ENCODE measurements at places on chromosomes 6 and 20.
A peak's percentile ranks its signal among the peaks of the same experiment; 100 is the strongest.

DNA sequence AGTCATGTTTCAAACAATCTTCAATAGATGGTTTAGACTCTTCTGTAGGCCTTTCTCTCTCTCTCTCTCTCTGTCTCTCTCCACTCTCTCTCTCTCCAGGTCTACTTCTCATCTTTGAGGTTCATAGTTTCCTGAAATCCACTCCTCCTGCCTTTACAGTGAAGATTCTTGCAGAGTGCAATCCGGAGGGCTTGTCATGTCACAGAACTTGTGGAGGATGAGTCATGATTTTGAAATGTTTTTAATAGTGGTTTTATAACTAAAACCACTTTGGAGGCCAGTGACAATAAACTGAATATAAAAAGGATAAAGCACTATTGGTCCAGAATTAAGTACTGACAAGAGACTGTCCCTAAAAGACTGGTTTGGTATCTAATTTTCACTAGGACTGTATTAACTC, 156.3 kb downstream of the KIF6 start:
- DNase-seq = peak; percentile 45

- DNase-seq = no peak
These were observed 16.4 kb downstream of the RNF217 start for GRCh38 chr6:124978451-124979293.

DNA sequence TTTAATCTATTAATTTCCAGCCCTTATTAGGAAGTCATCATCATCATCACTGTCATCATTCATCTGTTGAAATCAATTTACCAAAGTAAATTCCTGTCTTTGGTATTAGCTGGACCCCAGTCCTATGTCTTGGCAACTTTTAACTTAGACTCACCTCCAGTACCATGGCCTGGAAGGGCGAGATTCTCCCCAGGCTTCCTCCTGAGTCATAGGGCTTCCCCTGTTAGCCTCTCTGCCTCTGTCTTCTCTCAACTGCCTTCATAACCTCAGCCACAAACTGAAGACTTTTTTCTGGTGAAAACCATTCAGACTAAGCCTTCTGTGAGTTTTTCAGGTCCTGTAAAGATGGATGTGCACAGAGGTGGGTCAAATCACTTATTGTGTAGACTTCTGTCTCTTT, 95.0 kb downstream of the NKAIN2 start:
- no peak for DNase-seq

DNA sequence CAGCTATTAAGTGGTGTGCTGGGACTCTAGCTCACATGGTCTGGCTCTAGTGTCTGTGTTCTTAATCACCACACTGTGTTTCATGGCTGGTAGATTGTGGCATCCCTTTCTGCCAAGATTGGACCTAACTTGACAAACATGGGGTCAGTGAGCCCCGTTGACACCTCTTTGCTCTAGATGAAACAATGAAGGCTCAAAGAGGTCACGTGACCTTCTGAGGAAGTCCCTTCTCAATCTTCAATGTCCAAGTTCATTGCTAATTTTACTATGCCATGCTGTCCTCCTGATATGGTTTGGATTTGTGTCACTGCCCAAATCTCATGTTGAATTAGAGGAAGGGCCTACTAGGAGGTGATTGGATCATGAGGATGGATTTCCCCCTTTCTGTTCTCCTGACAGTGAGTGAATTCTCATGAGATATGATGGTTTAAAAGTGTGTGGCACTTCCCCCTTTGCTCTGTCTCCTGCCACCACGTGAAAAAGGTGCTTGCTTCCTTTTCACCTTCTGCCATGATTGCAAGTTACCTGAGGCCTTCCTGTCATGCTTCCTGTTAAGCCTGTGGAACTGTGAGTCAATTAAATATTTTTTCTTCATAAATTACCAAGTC, 177.8 kb upstream of the MYLIP start:
- DNase-seq = no peak

DNA sequence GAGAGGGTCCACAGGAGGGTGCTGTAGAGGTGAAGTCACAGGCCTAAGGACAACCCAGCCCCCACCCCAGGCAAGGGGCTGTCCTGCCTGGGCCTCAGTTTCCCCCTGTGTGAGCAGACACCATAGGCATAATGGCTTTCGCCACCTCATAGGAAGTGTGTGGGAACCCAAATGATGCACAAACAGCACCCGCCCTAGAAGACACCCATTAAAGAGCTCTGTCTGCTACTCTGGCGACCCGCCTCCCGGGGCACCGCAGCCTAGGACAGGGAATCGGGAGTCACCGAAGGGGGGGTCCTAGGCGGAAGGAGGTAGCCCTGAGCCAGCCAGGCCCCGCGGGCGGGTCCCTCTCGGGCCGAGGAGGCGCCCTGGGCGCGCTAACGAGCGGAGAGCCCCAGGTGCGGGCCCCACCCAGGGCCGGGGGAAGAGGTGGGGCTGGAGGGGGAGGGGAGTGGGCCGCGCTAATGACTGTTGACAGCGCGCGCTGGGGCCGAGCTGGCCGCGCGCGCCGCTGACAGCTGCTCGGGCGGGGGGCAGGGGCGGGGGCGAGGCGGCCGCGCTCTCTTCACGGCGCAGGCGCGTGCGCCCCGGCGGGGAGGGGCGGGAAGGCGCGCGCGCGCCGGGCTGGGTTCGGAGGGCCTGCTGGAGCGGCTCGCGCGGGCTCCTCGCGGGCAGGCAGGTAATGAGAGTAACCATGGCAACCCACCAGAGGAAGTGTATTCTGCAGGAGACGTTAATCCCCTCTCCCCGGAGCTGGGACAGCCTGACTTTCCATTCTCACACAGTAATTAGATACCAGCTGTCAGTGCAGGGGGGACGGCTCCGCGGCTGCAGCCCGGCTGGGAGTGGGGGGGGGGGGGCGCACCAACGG, 48.9 kb downstream of the NOL4L start:
- DNase-seq = no peak

- DNase-seq = no peak
These were observed 56.8 kb upstream of the MPC1 start for GRCh38 chr6:166439366-166440091.

DNA sequence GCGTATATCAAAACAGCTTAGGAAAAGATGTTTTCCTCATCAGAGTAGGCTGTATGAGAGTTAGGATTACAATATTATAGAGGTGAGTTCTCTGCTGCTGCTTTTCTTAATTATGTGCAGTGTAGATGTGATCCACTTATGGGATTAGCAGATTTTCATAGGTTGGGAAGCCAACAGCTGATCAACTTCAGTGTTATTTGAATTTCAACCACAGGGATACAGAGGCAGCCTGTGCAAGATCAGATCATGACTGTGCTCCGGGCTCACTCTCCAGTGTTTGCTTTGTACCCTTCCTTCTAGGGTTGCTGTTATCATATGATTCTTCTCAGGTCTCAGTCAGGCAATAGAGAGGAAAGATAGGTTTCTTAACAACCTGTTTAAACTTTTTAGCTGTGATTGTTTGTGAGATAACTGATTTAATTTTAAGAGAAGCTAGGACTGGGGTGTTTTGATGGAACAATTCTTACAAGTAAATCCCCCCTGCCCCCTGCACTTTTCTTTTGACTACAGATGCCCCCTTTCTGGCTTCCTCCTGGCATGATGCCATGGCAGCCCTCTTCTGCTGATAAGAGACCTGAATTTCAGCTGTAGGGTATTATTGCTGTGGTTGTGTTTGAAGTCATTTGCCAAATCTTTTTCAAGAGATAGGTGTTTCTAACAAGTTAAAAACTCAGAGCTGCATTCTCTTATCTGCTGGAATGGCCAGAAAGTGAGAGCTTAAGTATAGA, 8.5 kb downstream of the RNF8 start:
- no peak for DNase-seq

GRCh38 chr20:19987046-19987445, 30.1 kb upstream of the NAA20 start:
- no peak for DNase-seq

- DNase-seq = no peak
These were observed 22.8 kb upstream of the NXT1 start for GRCh38 chr20:23327617-23328333.

DNA sequence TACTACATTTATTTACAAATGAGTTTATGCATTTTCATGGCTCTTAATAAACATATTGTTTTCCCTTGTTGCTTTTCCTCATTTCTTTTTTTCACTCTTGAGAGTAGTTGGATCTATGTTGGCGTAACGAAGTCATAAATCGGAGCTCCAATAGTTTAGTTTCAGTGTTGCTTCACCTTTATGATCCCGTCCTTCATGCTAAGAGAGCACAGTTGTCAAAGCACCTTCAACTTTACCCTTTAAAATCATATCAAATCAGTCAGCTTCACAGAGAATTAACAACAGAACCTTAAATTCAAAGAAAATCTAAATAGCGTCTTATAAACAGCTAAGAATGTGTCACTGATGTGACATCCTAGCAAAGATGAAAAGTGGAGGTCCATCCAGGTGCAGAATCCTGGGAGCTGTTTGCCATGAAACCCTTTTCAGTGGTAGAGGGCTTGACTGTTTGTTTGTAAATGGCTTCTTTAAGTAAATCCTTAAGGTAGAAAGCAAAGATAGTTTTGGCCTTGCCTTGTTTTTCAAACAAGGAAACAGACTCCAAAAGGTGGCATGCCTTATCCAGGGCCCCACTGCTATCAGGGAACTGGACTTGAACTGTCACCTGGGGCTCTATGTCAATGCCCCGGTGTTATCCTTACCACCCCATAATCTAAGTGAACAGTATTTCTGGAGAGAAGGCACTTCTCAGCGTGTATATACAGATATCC, 148.4 kb downstream of the AKAP7 start:
- DNase-seq = no peak

GRCh38 chr20:46807998-46808397, 86.6 kb upstream of the EYA2 start:
- no peak for DNase-seq

DNA sequence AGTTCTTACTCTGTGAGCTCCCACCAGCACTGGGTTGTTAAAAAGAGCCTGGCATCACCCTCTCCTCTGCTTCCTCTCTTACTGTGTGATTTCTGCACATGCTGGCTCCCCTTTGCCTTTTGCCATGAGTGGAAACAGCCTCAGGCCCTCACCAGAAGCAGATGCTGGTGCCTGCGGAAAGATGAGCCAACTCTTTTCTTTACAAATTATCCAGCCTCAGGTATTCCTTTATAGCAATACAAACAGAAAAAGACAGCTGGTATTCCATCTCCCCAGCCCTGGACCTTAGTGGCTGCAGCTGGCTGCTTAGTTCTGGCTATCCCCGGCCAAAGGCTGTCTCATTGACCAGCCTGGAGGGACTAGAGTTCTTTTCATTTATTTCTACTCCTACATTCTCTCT, 129.1 kb downstream of the IMPG1 start:
- DNase-seq = no peak

DNA sequence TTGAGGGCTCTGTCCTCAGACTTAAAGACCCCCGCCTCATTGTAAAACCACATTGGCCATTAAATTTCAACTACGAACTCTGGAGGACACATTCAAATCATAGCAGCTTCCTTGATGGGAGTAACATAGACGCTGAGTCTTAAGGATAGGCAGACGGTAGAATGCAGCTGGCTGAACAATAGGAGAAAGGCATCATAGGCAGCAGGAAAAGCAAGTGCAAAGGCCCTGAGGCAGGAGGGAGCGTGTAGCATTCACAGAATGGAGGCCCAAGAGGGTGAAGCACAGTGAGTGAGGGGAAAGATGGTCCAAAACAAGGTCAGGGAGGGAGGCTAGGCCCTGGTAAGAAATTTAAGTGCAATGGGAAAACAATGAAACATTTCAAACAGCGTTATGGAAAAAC, 8.6 kb upstream of the PFDN4 start:
- no peak for DNase-seq

DNA sequence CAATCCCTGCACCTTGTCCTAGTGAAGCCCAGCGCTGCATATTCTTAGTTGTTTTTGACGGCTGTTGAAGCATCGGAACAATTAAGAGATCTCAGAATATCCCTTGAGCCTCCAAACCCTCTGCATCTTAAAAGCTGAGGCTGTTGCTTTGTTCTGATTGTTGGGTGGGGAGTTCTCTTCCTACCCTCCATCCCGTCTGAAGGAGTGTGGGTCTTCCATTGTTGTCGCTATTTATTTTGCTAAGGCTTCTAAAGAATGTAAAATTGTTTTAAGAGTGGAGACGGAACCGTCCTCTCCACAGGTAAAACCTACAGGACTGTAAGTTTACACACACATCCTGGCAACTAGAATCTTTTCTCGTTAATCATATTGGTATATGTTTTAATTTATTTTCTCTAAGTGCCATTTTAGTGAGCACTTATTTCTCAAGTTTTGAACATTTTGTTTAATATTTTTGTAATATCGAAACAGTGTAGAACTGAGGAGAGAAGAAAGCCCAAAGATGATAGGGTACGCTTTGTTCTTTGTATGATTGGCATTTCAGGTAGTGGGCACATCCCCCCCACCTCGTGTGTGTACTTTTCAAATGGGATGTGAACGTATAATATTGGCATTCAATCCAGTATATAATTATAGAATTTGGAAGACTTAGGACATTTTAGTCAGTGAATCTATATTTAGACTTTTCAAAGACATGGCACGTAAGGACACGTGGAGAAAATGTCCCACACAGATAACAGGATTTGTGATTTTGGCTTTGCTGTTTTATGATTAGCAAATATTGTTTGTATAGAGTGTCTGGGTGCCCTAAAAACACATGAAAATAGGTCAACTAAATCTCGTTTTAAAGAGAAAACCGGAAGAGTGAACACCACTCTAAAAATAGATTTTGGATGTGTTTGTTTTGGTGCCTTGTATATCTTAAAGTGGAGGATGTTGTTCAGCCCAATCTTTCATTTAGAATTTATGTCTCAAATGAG, 1.3 kb downstream of the RNF146 start:
- peak; percentile 40 for DNase-seq

GRCh38 chr20:49096203-49096730, 50.2 kb downstream of the CSE1L start:
- no peak for DNase-seq

- no peak for DNase-seq
These were observed 253.4 kb downstream of the EPHA7 start for GRCh38 chr6:93165850-93166430.

DNA sequence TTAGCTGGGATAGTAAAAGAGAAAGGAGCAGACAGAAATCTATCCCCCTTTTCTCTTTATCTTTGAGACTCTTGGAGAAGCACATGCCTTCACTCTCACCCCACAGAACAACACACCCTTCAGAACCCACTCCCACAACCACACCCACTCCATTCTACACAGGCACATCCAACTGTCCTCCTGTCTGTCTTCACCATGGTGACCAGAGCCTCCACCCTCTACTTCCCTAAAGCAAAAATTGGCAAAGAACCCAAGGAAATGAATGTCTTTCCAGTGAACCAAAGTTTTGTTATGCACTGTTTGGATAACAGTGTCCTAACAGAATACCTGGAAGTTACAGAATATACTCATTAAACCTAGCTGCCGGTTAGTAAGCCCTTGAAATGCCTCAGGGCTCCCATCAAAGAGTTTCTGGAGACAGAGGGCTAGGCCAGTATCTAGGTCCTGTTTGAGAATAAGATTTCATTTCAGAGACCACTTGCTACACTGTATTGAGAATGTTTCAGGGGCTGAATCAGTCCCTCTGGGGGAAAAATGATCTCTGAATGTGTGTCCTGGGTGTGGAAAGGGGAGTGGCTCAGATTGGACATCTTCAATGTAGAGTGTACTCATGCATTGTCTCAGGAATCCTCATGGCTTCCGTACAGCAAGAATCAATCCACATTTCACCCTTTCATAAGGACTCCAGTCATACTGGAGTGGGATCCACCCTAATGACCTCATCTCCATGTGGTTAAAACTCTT, 101.1 kb downstream of the LY86 start:
- peak; percentile 56 for DNase-seq

GRCh38 chr6:151390851-151391470, 398 bp downstream of the ZBTB2 start:
- DNase-seq = peak; percentile 63

- DNase-seq = no peak
These were observed 83.9 kb downstream of the PKIB start for GRCh38 chr6:122694075-122694474.
